Mucosa of gallbladder (tissue), 1 donor: ENCODE measurements at places on chromosomes 3 and 15. TPM values are rescaled to one million over a fixed set of nuclear protein-coding genes. Genes with fewer than 3 reads are reported as not detected.

FANCD2OS gene
- not detected for total RNA-seq

USP13 gene
- 9.4 TPM for total RNA-seq

SKIC8 gene
- 38.8 TPM for total RNA-seq

ZDHHC19 gene
- 1.2 TPM for total RNA-seq

DCP1A gene
- 23.0 TPM for total RNA-seq

HOMER2 gene
- 152 TPM for total RNA-seq

HESX1 gene
- total RNA-seq, result 0.52 TPM

GRCh38 chr15:68417897-68418296 lies 14.1 kb downstream of the ITGA11 start:
- DNase-seq, result no peak

DNA sequence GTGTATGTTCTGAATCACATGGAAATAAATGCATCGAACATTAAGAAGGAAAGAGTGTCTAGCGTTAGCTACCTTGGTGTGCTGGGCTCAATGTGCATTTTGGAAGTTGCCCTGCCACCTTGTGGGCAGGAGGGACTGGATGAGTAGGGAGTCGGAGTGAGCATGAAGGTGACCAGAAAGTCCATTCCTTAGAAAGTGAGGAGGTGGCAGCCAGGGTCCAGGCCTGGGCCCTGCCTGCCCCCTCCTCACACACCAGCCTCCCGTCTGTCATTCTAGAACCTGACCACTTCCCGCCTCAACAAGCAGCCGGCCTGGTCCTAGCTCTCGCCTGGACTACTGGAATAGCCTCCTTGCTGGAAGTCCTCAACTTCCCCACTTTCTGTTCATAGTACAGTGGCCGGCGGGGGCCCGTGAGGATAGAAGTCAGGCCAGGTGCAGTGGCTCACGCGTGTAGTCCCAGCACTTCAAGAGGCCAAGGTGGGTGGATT lies 10.2 kb upstream of the GATA2 start:
- DNase-seq, result no peak

- no peak for DNase-seq
Observed at GRCh38 chr15:35673093-35673684, 127.2 kb upstream of the DPH6 start.

DNA sequence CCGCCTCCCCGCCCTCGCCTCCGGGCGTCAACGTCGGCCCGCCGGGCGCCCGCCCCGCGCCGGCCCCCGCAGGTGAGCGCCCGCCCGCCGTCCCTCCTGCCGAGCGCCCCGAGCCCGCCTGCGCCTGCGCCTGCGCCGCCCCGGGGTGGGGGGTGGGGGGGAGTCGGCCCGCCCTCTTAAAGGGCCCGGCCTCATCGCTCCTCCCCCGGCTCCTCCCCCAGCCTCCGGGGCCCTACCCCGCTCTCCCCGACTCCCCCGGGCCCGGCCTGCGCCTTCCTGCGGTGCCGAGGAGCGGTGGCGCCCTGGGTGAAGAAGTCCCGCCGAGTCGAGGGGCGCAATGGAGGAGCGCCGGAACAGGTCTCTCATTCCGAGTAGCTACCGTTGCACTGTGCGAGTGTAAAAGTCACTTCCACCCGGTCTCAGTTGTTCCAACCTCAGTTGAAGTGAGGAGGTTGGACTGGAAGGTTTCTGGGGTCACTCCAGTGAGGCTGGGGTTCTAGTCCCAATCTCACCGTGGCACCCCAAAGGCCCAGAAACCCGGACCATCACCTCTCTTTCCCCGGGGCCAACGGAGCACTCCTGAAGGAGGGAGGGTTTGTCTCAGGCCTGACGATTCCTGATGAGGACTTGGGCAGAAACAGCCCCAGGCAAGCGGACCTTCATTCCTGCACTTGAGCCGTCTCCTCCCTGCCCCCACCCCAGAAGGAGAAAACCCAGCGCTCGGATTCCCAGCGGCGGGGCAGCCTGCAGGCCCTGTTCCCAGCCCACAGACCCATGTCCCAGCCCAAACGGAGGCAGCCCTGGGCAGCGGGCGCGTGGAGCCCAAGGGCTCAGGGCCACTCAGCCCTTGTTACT lies 1.5 kb upstream of the TNK2 start:
- DNase-seq, result peak; percentile 79

- DNase-seq, result no peak
Observed at GRCh38 chr15:87523516-87523915, 733.0 kb downstream of the NTRK3 start.

- DNase-seq, result peak; percentile 12
Observed at GRCh38 chr3:64166584-64167162, 58.6 kb downstream of the PRICKLE2 start.

DNA sequence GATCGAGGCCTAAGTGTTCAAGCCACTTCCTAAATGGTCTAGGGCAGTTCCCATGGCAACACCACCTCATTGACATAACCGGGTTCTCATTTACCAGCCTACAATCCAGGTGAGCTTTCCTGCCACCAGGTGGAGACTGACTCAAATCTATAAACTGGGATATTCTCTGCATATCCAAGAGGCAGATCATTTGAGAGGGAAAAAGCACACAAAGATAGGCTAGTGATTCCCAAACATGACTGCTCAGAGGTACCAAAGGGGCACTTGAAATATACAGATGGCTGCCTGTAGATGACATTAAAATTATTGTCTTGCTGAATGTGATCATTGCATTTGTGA lies 141.3 kb upstream of the PROK2 start:
- peak; percentile 32 for DNase-seq

- no peak for DNase-seq
Observed at GRCh38 chr3:48057521-48057920, 41.3 kb upstream of the MAP4 start.

GRCh38 chr15:75431270-75431669 lies 20.2 kb downstream of the SIN3A start:
- DNase-seq, result no peak

- DNase-seq, result no peak
Observed at GRCh38 chr3:128845119-128845777, 34.2 kb upstream of the ACAD9 start.

DNA sequence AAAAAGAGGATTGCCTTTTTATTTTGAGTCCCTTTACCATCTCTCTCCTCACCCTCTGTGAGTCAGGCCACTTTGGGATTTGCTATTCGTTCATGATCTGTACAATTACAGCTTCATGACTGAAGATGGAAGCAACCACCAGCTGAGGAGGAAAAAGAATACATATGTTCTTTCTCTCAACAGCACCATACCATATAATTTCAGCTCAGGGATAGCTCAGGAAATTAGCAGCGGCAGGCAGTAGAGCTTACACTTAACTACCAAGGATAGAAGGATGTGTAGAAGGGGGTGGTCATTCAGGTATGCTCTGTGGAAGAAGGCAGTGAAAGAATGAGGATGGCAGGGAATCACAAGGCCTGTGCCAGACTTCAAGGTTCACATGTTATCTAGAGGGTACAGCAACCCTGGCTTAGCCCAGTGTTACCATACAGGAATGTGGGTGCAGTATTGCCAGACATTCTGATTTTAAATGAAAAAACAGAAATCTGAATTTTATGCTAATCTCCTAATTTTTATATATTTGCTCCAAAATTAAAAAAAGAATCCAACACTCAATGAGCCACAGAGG lies 17.9 kb downstream of the PLS1 start:
- no peak for DNase-seq

GRCh38 chr3:141994856-141995255 lies 118.4 kb downstream of the ATP1B3 start:
- DNase-seq, result no peak

DNA sequence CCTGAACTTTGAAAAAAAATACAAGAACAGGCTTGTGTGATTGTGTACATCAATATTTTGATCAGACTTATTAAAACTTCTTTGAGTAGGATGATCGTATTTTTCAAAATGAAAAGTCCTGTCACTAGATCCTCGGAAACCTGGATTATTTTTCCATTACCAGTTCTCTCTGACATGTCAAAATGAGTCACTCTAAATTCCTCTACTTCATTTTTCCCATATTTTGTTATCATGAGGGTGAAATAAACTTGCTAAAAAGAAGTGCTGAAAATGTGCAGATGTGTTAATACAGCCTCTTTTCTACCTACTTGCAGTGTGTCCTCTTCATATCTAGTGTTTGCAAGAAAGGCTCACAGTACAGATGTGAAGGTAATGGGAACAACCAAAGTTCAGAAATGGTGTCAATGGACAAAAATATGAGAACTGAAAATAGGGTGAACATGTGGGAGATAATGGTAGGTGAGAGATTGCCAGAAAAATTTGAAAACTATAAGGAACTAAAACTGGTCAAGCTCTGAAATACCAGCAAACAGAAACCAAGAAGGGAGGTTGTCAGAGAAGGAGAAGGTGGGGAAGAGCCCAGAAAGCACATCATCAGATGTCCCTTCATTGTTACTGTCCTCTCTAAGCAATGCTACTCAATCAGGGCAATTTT lies 108.2 kb downstream of the EOMES start:
- no peak for DNase-seq

- DNase-seq, result no peak
Observed at GRCh38 chr3:126923423-126923822, 59.5 kb upstream of the PLXNA1 start.

- DNase-seq, result peak; percentile 88
Observed at GRCh38 chr3:29280404-29281093, at the start of gene RBMS3. RBMS3 (plus strand) TSS chr3:29281071.

- no peak for DNase-seq
Observed at GRCh38 chr15:88174571-88174970, 82.0 kb downstream of the NTRK3 start.

GRCh38 chr3:115217678-115218451 lies 70.8 kb upstream of the ZBTB20 start:
- peak; percentile 18 for DNase-seq

GRCh38 chr15:71424765-71425164 lies 309.5 kb downstream of the THSD4 start:
- DNase-seq, result no peak

- DNase-seq, result peak; percentile 93
Observed at GRCh38 chr3:53269888-53270880, 14.4 kb upstream of the TKT start.

DNA sequence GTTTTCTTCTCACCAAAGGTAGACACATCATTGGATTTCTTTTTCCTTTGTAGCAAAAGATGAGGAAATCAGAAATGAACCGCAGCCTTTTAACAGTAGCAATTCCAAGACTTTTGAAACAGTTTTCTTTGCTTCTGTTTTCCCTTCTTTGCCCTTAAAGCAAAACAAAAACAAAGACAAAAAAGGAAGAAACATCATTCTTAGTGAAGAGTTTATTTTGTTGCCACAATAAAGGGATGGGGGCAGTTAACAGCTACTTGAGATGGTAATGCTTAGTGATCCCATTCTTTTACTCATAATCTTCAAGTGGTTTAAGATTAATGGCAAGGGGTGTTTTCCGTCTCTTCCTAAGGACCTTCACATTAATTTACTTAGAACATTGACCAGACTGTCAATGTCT lies 218.8 kb downstream of the MEIS2 start:
- no peak for DNase-seq

DNA sequence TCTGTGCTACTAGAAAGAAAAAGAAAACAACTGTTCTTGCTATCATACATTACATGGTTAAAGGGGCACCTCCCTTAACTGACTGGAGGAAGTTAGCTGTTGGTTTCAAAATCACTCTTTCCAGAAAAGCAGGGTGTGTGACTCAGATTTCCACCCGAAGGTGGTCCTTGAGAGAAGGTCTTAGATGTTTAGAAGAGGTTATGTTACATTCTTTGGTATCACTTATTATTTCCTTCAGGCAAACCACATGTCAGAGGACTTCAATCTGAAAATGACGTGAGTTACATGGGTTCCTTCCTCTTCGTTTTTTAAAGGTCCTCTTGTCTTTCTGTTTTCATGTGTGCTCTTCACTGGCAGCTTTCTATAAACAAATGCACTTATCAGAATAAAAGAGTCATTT lies 307.9 kb upstream of the CBLB start:
- DNase-seq, result no peak

DNA sequence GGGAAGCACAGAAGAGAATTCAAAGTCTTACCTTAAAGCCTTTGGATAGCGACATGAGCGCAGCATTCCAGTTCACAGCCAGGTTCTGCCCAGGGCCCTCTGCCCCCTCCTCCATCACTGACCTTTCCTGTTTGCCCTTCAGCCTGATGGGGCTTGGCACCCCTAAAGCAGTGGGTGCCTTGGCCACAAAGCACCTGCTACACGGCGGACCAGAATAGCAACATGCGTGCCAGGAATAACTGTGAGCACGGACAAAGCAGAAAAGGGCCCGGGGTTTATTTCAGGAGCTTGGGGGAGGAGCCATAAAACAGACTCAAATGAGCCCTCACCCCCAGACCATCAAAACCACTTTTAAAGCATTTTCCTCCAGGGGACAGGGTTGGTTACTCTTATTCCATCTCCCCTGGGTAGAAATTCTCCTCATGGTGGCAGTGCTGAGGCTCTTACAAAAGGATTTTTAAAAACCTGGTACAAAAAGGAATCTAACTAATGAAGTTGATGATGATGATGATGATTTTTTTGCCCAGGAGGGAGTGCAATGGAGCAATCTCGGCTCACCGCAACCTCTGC lies 135.4 kb downstream of the KLF13 start:
- no peak for DNase-seq

GRCh38 chr3:55013145-55013925 lies 85.5 kb upstream of the LRTM1 start:
- DNase-seq, result no peak

GRCh38 chr3:194138732-194139070 lies 2.8 kb downstream of the HES1 start:
- DNase-seq, result no peak

DNA sequence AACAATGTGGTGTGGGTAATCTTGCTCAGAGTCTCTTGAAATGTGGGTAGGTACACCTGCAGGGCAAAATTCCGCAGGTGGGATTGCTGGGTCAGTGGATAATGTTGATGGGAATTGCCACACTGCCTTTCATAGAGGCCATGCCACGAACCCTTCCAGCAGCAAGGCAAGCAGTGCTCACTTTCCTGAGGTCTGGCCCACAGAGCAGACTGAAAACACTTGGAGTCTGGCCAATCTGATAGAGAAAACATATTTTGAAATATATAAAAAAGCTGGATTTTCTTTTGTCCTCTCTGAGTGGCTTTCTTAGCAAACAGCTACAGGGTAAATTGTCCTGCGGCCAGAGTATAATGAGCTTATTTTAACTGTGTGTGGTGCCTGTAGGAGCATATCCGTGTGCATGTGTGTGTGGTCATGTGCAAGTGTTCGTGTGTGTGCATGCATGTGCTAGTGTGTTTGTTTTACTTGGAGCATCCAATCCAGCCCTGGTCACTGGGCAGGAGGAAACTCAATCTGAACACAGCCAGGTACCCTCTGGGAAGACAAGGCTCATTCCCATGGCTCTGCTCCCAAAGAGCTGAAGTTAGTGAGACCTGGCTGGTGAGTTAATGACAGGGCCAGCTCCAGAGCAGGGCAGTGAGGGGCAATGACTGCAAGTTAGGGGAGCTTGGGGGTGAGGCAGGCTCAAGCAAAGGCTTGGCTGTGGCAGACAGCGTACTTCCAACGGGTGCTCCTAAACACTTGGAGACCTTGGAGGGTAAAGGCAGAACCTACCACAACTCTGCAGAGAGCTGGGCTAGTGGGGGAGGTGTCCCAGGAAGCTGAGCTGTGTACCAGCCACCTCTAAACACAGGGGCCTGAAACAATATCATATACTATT lies 91.3 kb downstream of the PLXNA1 start:
- no peak for DNase-seq
